ENCODE measurements at places on chromosomes 4 and X.

- no peak for DNase-seq
These were observed 537.4 kb upstream of the MAGEB18 start for GRCh38 chrX:25600776-25601175.

GRCh38 chr4:59729321-59729720 lies 1470.8 kb upstream of the ADGRL3 start:
- no peak for DNase-seq

DNA sequence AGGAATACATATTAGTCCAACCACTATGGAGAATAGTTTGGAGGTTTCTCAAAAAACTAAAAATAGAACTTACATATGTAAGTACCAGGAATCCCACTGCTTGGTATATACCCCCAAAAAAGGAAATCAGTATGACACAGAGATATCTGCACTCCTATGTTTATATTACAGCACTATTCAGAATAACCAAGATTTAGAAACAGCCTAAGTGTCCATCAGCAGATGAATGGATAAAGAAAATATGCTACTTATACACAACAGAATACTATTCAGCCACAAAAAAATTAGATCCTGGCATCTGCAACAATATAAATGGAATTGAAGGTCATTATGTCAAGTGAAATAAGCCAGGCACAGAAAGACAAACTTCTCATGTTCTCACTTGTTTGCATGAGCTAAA lies 27.5 kb upstream of the ABCG2 start:
- no peak for DNase-seq

GRCh38 chr4:3869661-3870566 lies 103.7 kb downstream of the ADRA2C start:
- DNase-seq: no peak

DNA sequence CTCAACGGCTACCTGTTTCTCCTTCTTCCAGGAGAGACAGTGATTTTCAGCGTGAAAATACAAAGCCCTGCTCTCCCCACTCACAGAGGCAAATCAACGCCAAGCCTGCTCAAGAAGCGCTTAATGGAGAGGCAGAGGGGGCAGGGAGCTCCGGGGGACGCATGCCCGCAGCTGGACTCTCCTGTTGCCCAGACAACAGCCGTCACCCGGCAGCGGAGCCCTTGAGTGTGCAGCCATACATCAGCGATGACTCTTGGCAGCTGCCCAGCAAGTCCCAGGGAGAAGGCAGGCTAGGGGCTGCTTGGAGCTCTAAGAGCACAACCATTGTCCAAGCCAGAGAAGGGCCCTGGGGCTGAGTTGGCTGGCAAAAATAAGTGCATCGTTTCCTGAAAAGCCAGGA lies 71.0 kb upstream of the AFAP1 start:
- no peak for DNase-seq

GRCh38 chrX:134782796-134783195 lies 124.5 kb upstream of the PLAC1 start:
- DNase-seq: peak; percentile 23

GRCh38 chrX:151974336-151975227 lies at the start of gene GABRE:
Gene GABRE (minus strand): TSS chrX:151974676. CDS start chrX:151974625, 51 bp downstream.
- DNase-seq: no peak

GRCh38 chr4:168387091-168387490 lies 68.5 kb upstream of the DDX60 start:
- no peak for DNase-seq

DNA sequence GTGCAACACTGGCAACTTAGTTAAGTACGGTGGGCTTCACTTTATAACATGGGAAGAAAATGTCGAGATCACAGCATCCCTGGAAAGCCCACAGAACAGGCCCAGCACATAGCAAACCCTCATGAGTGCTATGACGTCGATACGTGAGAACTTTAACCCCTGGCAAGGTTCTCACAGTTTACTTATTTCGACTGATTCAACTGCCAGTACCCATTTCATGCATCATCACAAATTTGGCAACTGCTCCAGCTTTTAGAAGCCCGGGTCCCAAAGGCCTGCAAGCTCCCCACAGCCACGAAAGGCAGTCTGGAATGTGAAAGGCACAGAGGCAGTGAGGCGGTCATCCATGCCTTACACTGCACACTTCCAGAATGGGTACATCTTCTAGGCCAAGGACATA lies 41.2 kb downstream of the RELL1 start:
- DNase-seq: no peak

GRCh38 chrX:42673301-42673810 lies 104.6 kb downstream of the PPP1R2C start:
- no peak for DNase-seq

- DNase-seq: no peak
These were observed 51.8 kb upstream of the CBLL2 start for GRCh38 chrX:22220941-22221340.

GRCh38 chr4:104032896-104033295 lies 313.1 kb upstream of the TACR3 start:
- DNase-seq: no peak

- no peak for DNase-seq
These were observed 1.9 kb downstream of the STOX2 start for GRCh38 chr4:183906739-183907651.

- DNase-seq: no peak
These were observed 2.8 kb downstream of the GAB1 start for GRCh38 chr4:143339497-143339896.

- no peak for DNase-seq
These were observed 1829.0 kb upstream of the PCDH7 start for GRCh38 chr4:28890949-28891775.

- no peak for DNase-seq
These were observed 115.0 kb upstream of the TBL1X start for GRCh38 chrX:9349572-9350494.

DNA sequence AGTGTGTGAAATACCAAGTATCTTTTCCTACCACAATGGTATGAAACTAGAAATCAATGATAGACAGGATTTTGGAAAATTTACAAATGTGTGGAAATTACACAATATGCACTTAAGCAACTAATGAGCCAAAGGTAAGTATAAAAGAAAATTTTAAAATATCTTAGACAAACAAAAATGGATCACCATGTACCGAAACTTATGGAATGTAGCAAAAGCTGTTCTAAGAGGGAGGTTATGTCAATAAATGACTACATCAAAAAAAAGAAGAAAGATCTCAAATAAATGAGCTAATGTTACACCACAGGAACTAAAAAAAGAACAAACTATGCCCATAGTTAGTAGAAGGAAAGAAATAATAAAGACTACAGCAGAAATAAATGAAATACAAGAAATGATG lies 1084.1 kb downstream of the TECRL start:
- DNase-seq: no peak

- DNase-seq: no peak
These were observed 112.2 kb downstream of the SNCA start for GRCh38 chr4:89724716-89725115.

DNA sequence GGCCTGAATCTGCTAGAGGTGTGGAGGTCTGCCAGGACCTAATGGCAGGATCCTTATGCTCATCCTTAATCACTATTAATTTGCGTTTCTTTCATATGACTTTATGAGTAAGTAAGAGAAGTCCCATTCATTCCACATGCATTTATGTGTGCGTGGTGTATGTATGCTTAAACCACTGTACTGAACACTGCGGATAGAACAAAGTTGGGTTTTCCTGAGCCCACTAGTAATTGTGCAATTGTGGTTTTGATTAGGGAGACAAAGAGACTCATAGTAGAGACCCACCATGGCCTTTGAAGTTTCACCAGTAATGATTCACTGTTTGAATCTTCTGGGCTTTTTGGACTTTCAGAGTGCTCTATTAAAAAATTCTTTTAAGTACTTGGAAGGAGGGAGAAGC lies 498.5 kb upstream of the DIPK2B start:
- DNase-seq: no peak

DNA sequence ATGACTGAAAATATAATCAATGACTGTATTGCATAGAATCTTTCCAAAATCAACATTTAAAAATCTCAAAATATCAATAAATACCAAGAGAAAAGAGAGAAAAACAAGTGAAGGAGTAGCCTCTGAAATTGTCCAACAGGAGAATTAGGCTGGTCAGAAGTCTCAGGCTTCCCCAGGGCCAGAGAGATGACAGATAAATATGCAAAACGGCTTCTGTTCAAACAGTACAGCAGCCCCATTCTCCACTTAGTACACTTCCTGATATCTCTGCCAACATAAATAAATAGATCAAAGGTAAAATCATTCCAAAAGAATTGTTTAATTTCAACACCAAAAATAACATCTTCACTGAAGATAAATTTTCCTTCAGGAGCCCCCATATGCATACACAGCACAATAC lies 204.7 kb upstream of the GABRA2 start:
- DNase-seq: no peak

- no peak for DNase-seq
These were observed 1995.9 kb downstream of the C4orf33 start for GRCh38 chr4:131091896-131092295.

- no peak for DNase-seq
These were observed 17.6 kb upstream of the DCUN1D4 start for GRCh38 chr4:51825341-51825740.

DNA sequence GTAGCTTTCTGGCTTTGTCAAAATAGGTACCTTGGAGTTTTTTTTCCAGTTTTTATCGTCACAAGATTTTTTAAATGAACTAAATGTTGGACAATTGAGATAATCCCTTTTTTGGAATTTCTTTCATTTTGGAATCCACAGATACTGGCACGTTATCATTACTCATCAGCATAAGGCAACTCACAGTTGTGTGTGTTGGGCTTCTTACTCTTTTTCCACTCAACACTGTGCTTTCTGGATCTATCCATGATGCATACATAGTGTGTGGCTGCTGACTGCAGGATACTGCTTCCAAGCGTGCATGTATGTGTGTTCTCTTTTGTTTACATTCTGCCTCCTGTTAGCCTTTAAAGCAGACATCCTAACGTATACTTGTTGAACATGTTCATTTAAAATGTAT lies 113.5 kb upstream of the FAM9A start:
- no peak for DNase-seq

DNA sequence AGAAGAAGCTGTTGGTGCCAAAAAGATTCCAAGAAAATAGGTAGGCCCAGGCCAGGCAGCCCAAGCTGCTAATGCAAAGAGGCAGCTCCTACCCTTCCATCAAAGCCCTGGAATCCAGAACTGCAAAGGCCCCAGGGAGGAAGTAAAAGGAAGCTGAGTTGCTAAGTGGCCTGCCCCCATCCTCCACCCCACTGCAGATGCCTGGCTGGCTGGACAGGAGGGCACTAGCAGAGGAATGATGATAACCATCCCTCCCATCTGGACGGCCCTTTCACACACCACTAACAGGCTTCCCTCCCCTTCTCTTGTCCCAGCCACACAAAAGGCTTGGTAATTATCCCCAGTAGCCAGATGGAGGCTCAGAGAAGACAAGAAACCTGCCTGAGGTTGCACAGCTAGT lies 32.4 kb upstream of the PJA1 start:
- no peak for DNase-seq

DNA sequence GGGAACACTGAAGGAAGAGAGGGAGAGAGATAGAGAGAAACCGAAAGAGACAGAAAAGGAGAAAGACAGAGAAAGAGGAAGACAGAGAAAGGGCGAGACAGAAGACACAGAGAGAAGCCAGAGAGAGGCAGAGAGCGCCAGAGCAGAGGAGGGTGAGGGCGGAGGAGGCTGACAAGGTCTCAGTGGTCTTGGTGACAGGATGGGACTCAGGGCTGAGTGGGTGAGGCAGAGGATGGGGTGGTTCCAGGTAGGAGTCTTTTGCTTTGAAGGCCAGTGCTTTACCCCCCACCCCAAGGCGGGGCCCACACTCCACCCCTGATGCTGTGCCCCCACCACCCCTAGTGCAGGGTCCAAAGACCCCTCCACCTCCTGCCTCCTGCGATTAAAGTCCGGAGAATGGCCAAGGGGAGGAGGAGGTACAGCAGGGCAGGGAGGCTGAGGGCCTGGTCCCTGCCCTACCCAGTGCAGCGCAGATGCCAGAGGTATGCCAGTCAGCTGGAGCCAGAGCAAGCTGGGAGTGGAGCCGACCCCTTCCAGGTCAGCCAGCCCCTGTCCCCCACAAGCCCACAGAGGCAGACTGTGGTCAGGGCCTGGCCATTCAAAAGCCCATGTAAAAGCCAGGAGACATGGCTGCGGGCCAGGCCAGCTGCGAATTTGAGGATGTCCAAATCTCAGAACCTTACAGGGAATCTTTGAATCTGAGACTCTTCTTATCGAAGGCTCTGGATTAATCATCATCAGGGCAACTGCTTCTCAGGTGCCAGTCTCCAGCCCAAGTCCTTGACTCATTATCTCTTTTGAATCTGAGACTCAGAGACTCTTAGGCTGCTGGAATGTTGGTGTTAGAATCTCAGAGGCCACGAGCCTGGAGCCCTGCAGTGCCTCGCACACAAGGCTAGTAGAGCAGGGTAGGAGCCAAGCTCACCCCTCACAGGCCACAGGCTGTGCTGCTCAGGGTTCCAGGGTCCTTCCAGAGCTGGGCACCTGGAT lies 758 bp downstream of the IQSEC2 start:
- DNase-seq: no peak

GRCh38 chrX:129872524-129872923 lies 28.8 kb upstream of the ZDHHC9 start:
- DNase-seq: no peak

- DNase-seq: peak; percentile 12
These were observed 56.3 kb upstream of the SPRY1 start for GRCh38 chr4:123340381-123340701.
